ENCODE measurements at places on chromosomes 4 and X.

DNA sequence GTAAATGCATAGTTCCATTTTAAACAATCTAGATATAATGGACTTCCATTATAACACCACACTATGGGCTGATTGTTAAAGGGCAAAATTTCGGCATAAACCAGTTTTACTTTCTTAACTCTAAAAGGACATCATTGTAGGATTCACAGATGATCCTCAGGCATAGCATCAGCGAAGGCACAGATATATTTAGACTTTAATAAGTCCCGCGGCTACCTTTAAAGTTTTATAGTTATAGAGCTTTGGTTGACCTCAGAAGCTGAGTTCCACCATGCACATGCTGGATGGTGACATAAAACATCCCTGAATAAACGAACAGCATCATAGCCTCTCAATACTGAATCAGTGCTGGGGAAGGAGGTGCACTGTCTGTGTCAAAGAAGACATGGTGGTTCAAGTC lies 125.0 kb upstream of the PDLIM3 start:
- DNase-seq, result no peak

DNA sequence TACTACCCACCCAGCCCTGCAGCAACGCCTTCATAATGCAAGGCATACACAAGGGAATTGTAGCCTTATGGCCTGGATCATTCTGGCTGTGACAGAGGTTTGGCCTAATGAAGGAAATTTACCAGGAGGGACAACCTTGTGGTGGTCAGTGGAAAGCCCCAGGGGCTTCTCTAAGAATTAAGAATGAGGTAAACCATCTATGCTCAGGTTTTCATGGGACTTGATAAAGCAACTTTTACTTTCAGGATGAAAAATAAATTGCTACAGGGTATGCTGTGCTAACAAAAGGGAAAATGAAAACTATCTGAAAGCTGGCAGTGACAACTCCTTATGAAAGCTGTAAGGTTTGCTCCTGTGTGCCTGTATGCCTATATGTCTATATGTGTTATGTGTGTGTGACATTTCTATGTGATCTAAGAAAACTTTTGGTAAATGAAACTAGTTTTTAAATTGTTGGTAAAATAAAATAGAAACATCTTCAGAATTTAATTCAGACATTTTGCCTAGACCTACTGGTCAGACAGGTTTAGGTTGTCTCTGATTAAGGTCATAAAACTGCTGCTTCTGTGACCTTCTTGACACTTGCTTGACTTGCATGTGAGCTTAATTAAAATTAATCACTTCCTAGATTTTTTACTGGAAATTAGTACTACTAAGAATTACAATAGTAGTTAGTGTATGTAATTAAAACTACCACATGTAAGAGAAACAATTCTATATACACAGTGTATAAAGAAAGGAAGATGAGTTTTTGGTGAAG lies 19.9 kb upstream of the TXK start:
- DNase-seq, result no peak

DNA sequence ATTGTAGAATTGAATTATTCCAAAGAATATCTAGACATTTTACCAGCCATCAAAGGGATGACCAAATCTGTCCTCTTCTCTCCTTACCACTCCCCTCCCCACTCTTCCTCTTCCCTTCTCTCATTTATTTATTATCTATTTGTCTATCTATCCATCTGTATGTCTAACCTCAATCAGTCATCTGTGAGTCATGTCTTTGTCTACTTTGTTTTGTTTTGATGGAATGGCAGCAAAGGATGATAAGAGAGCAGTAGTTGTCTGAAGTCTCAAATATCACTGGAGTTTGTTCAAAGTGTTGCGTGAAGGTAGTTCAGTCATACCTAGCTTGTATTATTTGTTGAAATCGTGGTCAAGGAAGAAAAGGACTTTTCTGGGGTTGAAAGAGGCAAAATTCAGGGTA lies 34.7 kb upstream of the PGRMC2 start:
- no peak for DNase-seq

GRCh38 chrX:426881-427280 lies 40.2 kb upstream of the PPP2R3B start:
- no peak for DNase-seq

- no peak for DNase-seq
These were observed 50.2 kb downstream of the DDX3X start for GRCh38 chrX:41384051-41384705.

- no peak for DNase-seq
These were observed 67.1 kb downstream of the LRP2BP start for GRCh38 chr4:185328586-185328985.

Measured in GM18507 (cell line).